ENCODE measurements at places on chromosomes 4 and X.

DNA sequence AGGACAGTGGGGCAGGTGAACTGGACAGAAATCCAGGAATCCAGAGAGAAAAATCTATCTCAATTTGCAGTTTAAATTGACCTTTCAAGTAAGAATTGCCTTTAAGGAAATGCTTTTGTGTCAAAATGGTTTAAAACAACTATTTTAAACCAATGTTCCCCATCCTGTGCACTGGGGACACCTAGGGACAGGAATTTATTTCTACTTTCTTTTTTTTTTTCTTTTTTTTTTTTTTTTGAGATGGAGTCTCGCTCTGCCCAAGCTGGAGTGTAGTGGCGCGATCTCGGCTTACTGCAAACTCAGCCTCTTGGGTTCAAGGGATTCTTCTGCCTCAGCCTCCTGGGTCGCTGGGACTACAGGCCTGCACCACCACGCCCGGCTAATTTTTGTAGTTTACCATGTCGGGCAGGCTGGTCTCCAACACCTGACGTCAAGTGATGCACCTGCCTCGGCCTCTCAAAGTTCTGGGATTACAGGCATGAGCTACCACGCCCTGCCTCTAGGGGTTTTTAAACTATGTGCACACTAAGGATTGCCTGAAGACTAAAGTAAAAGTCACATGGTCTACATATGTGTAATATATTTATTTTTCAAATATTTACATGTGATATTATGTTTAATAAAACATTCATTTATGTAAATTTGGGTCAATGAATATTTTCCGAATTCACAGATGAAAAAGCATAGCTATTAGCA, 1213.4 kb downstream of the STIM2 start:
- DNase-seq: no peak

DNA sequence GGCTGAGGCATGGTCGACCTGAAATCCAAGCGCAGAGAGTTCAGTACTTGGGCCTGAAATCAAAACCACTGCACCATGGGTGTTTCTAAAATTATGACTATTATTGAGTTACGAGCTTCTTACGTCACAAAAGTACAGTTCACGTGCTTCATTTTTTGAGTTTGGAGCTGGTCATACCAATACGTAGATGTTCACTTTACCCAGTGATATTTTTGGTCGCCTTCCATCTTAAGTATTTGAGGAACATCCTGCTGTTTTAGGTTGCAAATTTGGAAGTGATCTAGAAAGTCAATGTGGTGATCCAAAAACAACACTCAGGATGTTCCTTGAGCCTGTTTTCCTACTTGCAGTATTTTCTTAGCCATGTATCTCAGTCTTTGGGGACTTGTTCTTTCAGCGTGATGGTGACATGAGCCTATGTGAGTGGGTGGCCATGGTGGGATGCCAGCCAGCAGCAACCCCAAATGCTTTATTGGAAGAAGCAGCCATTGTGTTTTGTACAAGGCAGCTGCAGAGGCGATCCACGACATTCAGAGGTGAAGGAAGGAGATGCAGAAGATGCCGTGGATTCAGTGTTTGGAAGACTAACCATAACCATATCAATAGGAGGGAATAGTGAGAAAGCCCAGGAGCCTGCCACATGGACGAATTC, 28.7 kb downstream of the LDB2 start:
- DNase-seq: no peak

DNA sequence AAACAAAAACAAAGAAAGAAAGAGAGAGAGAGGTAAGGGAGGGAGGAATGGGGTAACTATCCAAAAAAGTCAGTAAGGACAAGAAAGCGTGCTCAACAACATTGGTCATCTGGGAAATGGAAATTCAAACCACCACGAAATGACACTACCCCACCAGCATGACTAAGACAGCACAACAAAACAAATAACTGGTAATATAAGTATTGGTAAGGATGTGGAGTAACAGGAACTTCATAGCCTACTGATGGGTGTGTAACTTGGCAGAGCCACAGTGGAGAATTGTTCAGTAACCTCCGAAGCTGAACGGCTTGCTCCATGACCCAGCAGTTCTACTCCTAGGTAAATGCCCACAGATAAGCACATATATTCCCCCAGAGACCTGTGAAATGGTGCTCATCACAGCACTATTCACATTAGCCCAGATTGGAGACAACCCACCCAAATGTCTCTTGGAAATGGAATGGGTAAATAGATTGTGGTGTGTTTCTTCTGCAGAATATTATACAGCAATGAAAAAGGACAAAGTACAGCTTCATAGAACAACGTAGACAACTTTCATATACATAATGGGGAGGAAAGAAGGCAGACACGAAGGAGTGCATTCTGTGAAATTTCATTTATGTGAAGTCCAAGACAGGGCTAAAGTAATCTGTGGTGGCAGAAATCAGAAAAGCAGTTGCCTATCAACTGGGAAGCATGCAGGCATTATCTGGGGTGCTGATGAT, 95.5 kb upstream of the ATP6AP2 start:
- no peak for DNase-seq

DNA sequence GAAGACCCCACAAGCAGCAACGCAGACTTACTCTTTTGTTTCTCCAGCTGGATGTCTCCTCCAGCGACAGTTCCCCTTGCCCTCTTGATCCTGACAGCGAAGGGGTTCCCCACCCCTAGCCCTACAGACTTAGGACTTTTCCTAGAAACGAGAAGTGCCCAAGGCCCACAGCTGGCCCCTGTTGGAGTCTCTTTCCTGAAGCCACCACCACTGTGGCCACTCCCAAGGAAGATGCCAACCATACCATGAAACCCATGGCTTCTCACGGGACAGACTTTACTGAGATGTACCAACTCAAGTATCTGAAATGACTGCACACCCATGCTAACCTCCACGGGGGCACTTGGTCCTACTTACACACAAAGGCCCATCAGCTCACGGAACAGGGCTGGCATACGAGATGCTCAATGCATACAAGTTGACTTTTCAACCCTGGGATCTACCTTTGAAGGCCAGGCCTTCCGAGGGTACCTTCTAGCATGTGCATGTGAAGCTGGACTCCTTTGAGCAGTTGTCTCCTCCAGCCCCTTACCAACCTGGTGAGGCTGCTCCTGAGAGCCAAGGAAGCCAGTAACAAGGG, 924 bp upstream of the IRAK1 start:
- DNase-seq: no peak
